Omental fat pad (tissue), 4 donors: ENCODE measurements at places on chromosomes 7 and 10. TPM values are rescaled to one million over a fixed set of nuclear protein-coding genes. Genes with fewer than 3 reads are reported as not detected.

RBM28 gene
- 27.1 TPM for total RNA-seq

ZMIZ2 gene
- total RNA-seq: 26.3 TPM

OR2A42 gene
- not detected for total RNA-seq

SPDYE2B gene
- not detected for total RNA-seq

LHPP gene
- 14.3 TPM for total RNA-seq

OPALIN gene
- not detected for total RNA-seq

SORBS1 gene
- 497 TPM for total RNA-seq

CCL24 gene
- total RNA-seq: 2.5 TPM

PPP1R17 gene
- not detected for total RNA-seq

CPN1 gene
- not detected for total RNA-seq

ABCB1 gene
- total RNA-seq: 12.2 TPM

HTR5A gene
- not detected for total RNA-seq

ASNS gene
- total RNA-seq: 11.3 TPM

SPDYE6 gene
- total RNA-seq: not detected

PRKAR2B gene
- 411 TPM for total RNA-seq

KCNH2 gene
- total RNA-seq: 0.46 TPM

TAS2R3 gene
- total RNA-seq: 5.4 TPM

PARD3 gene
- 30.9 TPM for total RNA-seq

ELMO1 gene
- 58.7 TPM for total RNA-seq

LLCFC1 gene
- total RNA-seq: not detected

BTBD16 gene
- total RNA-seq: 0.37 TPM

ZNF479 gene
- total RNA-seq: not detected

ASZ1 gene
- not detected for total RNA-seq

CYP3A4 gene
- 1.8 TPM for total RNA-seq

LRWD1 gene
- total RNA-seq: 10.4 TPM

DYNC1I1 gene
- total RNA-seq: 1.7 TPM

AUTS2 gene
- total RNA-seq: 13.2 TPM

VSIR gene
- 119 TPM for total RNA-seq

AKR1C3 gene
- 147 TPM for total RNA-seq

COL17A1 gene
- total RNA-seq: 1.7 TPM

IFIT5 gene
- total RNA-seq: 32.8 TPM

CAV2 gene
- total RNA-seq: 171 TPM

OPN4 gene
- 1.1 TPM for total RNA-seq

HOXA5 gene
- total RNA-seq: 10.4 TPM

GPR85 gene
- total RNA-seq: 0.82 TPM

NEUROG3 gene
- total RNA-seq: not detected

AIMP2 gene
- total RNA-seq: 41.3 TPM

SPDYE1 gene
- not detected for total RNA-seq

PTPN20 gene
- 0.24 TPM for total RNA-seq

RARRES2 gene
- 93.9 TPM for total RNA-seq

NME8 gene
- not detected for total RNA-seq

IFIT1B gene
- not detected for total RNA-seq

RAPGEF5 gene
- 163 TPM for total RNA-seq

SPDYE16 gene
- not detected for total RNA-seq

FUOM gene
- 34.3 TPM for total RNA-seq

SNX8 gene
- total RNA-seq: 21.0 TPM

NSMCE4A gene
- total RNA-seq: 47.3 TPM

P4HA1 gene
- total RNA-seq: 41.4 TPM

LRRC17 gene
- 2.6 TPM for total RNA-seq

LIPJ gene
- total RNA-seq: 0.46 TPM

ATRNL1 gene
- total RNA-seq: 19.0 TPM

DENND2A gene
- total RNA-seq: 34.7 TPM

SEMA3D gene
- total RNA-seq: 5.9 TPM
